Adipose tissue (tissue), 3 donors: ENCODE measurements at places on chromosomes 7 and 10. TPM values are rescaled to one million over a fixed set of nuclear protein-coding genes. Genes with fewer than 3 reads are reported as not detected.

TRAPPC14 gene
- polyA plus RNA-seq = 7.5 TPM

GRM3 gene
- not detected for polyA plus RNA-seq

GTF2IRD1 gene
- 10.1 TPM for polyA plus RNA-seq

EPDR1 gene
- 6.7 TPM for polyA plus RNA-seq

DDC gene
- polyA plus RNA-seq = 0.13 TPM

ACSM6 gene
- 0.34 TPM for polyA plus RNA-seq

CDCA7L gene
- polyA plus RNA-seq = 12.1 TPM

MBLAC1 gene
- polyA plus RNA-seq = 2.5 TPM

RBM20 gene
- polyA plus RNA-seq = 1.6 TPM

LIPJ gene
- not detected for polyA plus RNA-seq

PMS2 gene
- 5.4 TPM for polyA plus RNA-seq

SLC18A3 gene
- polyA plus RNA-seq = not detected

TMEM140 gene
- 6.2 TPM for polyA plus RNA-seq

TLX1 gene
- polyA plus RNA-seq = 0.09 TPM

SCART1 gene
- polyA plus RNA-seq = 1.3 TPM

FAM13C gene
- 1.5 TPM for polyA plus RNA-seq

ADAM12 gene
- 1.5 TPM for polyA plus RNA-seq

WIPF3 gene
- 1.2 TPM for polyA plus RNA-seq

FGF8 gene
- polyA plus RNA-seq = 0.36 TPM

ADD3 gene
- polyA plus RNA-seq = 131 TPM

TSPAN12 gene
- polyA plus RNA-seq = 9.2 TPM

EDRF1 gene
- 8.8 TPM for polyA plus RNA-seq

DNAH11 gene
- 0.30 TPM for polyA plus RNA-seq

KIAA1549 gene
- polyA plus RNA-seq = 5.4 TPM

GPR158 gene
- polyA plus RNA-seq = 0.19 TPM

PRPS1L1 gene
- polyA plus RNA-seq = not detected
